Fibroblast of the aortic adventitia (primary cell): ENCODE measurements at places on chromosomes 2 and 18. TPM values are rescaled to one million over a fixed set of nuclear protein-coding genes. Genes with fewer than 3 reads are reported as not detected.
A peak's percentile ranks its signal among the peaks of the same experiment; 100 is the strongest.

Gene UGT1A7
- not detected in 2 replicates for total RNA-seq

DNA sequence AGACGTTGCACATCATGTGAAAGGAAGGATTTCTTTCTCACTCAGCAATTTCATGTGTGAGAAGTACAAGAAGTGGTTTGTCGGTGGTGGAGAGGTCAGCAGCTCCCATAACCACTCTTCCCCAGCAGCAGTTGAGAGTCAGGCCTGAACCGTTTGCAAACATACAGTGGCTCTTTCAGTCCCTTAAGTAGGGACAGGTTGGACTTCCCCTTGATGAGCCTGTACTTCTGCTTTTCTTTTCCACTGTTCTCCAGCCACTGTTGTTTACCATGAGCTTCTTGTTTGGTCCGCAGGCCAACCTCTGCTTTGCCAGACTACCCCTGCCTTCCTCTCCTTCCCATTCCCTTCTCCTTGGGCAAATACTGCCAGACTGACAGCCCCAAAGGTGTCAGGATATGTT lies 391.3 kb upstream of the CELF4 start:
- no peak for DNase-seq

- DNase-seq, result peak; percentile 53
Measured at GRCh38 chr2:220106065-220106464, 478.6 kb downstream of the SLC4A3 start.

DNA sequence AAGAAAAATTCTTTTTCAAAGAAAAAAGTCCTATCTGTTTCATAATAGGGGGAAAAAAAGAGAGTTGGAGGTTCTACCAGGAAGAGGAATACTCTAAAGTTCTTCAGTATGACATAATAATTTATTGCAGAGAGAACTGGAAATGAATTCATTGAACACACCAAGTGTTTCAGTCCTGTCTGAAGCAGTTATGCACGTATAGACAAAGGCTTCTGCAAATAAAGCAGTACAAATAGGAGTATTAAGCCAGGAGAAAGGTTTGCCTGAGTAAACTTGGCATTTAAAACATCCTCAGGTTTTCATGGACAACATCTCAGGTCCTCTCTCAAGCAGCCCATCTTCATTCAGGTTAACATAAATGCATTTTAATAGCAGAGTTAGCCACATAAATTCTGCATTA lies 141.6 kb downstream of the CCDC148 start:
- DNase-seq, result no peak

DNA sequence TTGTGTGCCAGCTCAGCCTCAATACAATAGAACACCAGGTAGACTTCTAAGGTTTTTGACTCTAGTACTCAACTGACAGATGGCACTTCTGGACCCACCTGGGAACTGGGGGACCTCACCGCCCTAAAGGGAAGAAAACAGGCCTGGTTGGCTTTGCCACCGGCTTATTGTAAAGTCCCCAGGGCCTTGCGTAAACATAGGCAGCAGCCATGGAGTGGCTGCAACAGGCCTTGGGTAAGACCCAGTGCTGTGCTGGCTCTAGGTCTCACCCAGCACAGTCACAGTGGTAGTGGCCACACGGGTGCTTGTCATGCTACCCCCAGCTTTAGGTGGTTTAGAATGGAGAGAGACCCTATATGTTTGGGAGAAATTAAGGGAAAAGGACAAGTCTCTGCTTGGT lies 230.7 kb upstream of the SESTD1 start:
- no peak for DNase-seq

- no peak for DNase-seq
Measured at GRCh38 chr2:68745006-68745405, 10.4 kb downstream of the ARHGAP25 start.

Gene SLC11A1
- total RNA-seq, result 0.09 and 0.33 TPM in 2 replicates

DNA sequence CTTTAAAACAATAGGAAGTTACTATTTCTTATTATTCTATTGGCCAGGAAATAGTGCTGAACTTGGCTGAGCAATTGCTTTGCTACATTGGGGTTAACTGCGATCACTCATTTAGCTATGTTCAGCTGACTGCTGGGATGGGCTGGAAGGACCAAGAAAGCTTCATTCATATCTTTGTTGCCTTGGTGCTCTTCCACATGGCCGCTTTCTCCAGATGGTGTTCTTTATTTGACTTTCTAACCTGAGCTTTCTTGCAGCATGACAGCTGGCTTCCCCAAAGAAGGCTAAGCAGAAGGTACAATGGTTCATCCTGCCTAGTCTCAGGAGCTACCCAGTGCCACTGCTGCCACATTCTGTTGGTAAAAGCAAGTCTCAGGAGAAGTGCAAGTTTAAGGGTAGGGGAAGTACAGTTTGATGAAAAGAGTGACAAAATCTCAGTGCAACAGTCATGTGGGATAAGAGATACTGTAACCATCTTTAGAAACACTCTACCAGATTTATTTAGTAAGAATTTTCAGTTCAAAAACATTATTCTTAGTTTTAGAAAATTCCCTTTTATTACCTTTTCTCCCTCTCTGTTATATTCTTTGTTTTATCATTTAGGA lies 180.6 kb upstream of the RBMS1 start:
- no peak for DNase-seq

DNA sequence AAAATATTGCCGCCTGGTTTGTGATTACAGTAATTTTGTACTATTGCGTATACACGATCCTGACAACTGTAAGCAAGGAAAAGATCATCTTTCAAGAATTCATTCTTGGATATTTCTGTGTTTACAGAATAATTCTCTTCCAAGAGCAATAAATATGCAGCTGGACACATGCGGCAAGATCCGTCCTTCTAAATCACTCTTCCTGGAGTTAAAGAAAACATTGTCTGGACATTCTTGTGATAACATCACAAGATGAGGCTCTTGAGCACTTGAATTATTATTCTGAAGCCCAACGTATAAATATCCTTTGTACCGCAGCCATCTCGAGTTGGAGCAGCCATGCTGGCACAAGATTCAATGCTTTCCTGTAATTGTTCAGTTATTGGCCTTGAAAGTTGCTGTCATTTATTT lies 9.9 kb downstream of the FHL2 start:
- peak; percentile 99 for DNase-seq

DNA sequence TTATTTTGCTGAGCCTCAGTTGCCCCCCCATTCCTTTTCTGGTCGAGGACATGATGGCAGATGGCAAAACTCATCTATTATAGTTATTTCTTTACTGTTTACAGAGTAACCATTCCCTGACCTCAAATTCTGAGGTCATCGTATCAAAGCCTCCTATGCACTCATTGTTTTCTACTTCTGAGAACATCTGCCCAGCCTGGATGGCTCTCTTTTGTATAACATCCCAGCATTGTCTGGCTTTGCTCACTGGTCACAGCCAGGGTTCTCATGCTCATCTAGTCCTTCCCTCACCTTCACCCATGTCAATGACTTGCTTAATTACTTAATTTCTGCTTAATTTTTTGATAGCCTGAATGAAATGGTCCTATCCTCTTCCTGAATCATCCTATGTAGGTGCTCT lies 472.1 kb downstream of the PARD3B start:
- no peak for DNase-seq

- no peak for DNase-seq
Measured at GRCh38 chr18:48316177-48316576, 93.0 kb downstream of the ZBTB7C start.

- no peak for DNase-seq
Measured at GRCh38 chr2:367246-367645, 79.4 kb upstream of the ALKAL2 start.

DNA sequence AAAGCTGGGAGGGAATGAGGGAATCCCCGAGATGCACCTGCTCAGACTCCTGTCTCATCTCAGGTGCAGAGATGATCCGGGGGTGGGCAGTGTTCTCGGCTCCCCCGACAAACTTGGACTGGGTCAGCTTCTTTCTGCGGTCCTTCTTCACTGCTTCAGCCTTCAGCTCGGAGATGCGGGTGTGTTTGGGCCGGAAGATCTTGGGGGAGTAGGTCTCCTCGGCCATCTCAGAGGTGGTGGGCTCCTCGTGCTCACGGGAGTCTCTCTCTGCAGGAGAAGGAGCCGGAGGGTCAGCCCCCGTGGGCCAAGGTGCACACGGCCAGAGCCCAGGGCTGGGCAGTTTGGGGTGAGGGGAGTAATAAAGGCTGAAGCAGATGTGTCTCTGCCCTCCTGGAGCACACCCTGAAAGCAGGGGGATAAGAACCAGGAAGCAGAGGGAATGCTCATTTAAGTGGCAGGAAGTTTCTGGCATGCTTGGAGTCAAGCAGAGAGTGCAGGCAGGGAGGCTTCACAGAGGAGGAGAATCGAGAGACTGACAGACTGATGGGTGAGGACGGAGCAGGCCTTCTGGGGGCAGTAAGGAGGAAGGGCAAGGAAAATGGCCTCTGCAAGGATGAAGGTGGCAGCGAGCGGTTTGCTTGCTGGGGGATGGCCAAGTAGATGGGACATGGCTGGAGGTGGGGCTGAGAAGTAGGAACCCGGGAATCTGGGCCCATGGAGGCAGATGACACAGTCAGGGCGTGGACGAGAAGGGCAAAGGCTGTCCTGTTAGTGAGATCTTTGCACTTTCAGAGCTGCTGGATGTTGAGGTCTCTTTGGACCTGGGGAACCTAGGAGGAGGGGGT lies 16.3 kb downstream of the IGFBP5 start:
- DNase-seq, result no peak

- no peak for DNase-seq
Measured at GRCh38 chr2:119480718-119481142, 43.6 kb downstream of the SCTR start.

GRCh38 chr2:99559075-99559662 lies 69.4 kb upstream of the REV1 start:
- DNase-seq, result peak; percentile 63

Gene LRRTM4
- total RNA-seq, result 0.18 and 1.5 TPM in 2 replicates

Gene TMEM200C
- 0.33 and 0.36 TPM in 2 replicates for total RNA-seq

DNA sequence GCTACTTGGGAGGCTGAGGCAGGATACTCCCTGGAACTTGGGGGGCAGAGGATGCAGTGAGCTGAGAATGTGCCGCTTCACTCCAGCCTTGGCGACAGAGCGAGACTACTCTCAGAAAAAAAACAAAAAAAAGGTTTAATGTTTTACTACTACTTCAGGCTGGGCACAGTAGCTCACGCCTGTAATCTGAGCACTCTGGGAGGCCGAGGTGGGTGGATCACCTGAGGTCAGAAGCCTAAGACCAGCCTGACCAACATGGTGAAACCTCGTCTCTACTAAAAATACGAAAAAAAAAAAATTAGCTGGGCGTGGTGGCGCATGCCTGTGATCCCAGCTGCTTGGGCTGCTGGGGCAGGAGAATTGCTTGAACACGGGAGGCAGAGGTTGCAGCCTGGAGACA lies 75.7 kb upstream of the ATIC start:
- DNase-seq, result no peak

Gene PAIP2B
- 0.27 and 1.6 TPM in 2 replicates for total RNA-seq

Gene LPIN1
- total RNA-seq, result 50.4 and 157 TPM in 2 replicates

- no peak for DNase-seq
Measured at GRCh38 chr2:78245394-78246135, 723.4 kb upstream of the LRRTM4 start.

DNA sequence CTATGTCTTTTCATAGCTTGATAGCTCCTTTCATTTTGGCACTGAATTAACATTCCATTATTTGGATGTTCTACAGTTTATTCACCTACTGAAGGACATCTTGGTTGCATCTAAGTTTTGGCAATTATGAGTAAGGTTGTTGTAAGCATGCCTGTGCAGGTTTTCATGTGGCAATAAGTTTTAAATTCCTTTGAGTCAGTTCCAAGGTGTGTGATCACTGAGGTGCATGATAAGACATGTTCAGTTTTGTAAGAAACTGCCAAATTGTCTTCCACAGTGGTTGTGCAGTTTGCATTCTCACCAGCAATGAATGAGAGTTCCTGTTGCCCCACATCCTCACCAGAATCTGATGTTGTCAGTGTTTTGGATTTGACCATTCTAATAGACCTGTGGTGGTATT lies 24.2 kb downstream of the XDH start:
- peak; percentile 13 for DNase-seq

GRCh38 chr2:107376909-107377308 lies 449.8 kb upstream of the RGPD4 start:
- no peak for DNase-seq

DNA sequence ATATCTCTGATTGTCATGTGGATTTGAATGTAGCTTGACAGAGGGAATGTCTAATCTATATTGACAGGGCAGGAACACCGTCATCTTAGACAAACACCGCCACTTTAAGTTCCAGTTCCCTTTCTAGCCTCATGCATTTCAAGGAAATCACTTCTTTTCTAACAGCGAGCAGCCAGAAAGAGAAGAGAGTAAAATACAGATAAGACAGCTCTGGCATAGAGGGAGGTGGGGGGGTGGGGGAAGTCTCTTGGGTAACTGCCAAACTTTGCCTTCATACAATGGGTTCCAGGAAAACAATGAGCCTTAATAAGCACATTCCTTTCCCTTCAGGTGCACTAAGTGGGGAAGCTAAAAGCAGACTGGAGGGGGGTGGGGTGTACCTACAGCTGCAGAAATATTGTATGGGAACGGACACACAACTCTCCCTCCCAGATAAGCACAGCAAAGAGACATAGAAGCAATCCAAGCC lies 37.2 kb downstream of the CASP10 start:
- peak; percentile 47 for DNase-seq

Gene CAB39
- total RNA-seq, result 61.3 and 68.5 TPM in 2 replicates

GRCh38 chr2:229937537-229937936 lies 15.2 kb downstream of the FBXO36 start:
- no peak for DNase-seq

GRCh38 chr18:12890964-12891363 lies 6.9 kb upstream of the PTPN2 start:
- DNase-seq, result no peak

Gene GRHL1
- 1.3 TPM in 1 of 2 replicates, not detected in the other for total RNA-seq

- peak; percentile 74 for DNase-seq
Measured at GRCh38 chr2:46162329-46163097, 134.7 kb upstream of the EPAS1 start.

- DNase-seq, result peak; percentile 78
Measured at GRCh38 chr2:100757621-100758394, 62.1 kb upstream of the NPAS2 start.

DNA sequence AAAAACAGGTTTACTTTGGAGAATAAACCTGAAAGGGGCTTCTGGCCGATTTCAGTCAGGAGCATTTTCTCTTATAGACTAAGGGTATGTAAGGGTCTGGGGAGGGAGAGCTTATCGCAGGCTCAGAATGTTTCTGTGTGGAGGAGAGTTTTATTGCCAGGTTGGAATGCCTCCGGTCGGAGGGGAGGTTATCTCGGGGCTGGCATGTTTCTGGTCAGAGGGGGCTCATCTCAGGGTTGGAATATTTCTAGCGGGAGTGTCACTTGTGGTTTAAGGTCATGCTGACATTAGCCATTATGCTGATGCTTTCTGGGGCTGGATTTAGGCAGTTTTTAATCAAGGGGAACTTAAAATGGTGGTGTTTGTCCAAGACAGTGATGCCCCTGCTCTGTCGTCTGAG lies 333.6 kb downstream of the METTL4 start:
- DNase-seq, result no peak

Gene ANKRD30BL
- 0.16 TPM in 1 of 2 replicates, not detected in the other for total RNA-seq

GRCh38 chr2:10864861-10865636 lies 46.7 kb upstream of the KCNF1 start:
- no peak for DNase-seq

Gene EML6
- 0.49 and 2.8 TPM in 2 replicates for total RNA-seq

Gene PROM2
- 0.18 and 0.33 TPM in 2 replicates for total RNA-seq

- no peak for DNase-seq
Measured at GRCh38 chr2:165584126-165584654, 114.7 kb downstream of the CSRNP3 start.

Gene MEX3C
- total RNA-seq, result 42.5 and 44.2 TPM in 2 replicates

GRCh38 chr18:59657012-59657411 lies 40.2 kb downstream of the CCBE1 start:
- no peak for DNase-seq

Gene FBXO11
- total RNA-seq, result 50.7 and 96.2 TPM in 2 replicates

Gene L3MBTL4
- total RNA-seq, result not detected in 2 replicates
